NCI-H748 treated with DMSO at 0.1 percent for 48 hours (cell line): ENCODE measurements at places on chromosomes 1 and 21.

DNA sequence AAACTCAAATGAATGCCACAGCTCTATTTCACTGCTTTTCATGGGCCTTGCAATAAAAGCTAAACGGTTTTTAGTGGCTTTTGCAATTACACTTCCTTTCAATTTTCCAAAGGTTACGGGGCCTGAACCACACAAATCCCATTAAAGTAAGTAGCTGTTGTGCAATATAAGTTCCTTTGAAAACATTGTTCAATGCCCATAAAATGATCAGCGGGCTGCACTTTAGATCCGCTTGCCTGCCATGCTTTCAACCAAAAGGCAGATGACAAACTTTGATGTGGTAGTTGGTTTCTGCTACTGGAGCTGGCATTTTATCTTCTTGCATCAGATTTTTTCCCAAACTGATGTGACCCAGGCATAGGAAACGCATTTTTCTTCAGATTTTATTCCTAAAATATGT lies 50.2 kb downstream of the PRRX1 start:
- DNase-seq: no peak

GRCh38 chr1:21189421-21189820 lies 12.7 kb upstream of the EIF4G3 start:
- DNase-seq: no peak

DNA sequence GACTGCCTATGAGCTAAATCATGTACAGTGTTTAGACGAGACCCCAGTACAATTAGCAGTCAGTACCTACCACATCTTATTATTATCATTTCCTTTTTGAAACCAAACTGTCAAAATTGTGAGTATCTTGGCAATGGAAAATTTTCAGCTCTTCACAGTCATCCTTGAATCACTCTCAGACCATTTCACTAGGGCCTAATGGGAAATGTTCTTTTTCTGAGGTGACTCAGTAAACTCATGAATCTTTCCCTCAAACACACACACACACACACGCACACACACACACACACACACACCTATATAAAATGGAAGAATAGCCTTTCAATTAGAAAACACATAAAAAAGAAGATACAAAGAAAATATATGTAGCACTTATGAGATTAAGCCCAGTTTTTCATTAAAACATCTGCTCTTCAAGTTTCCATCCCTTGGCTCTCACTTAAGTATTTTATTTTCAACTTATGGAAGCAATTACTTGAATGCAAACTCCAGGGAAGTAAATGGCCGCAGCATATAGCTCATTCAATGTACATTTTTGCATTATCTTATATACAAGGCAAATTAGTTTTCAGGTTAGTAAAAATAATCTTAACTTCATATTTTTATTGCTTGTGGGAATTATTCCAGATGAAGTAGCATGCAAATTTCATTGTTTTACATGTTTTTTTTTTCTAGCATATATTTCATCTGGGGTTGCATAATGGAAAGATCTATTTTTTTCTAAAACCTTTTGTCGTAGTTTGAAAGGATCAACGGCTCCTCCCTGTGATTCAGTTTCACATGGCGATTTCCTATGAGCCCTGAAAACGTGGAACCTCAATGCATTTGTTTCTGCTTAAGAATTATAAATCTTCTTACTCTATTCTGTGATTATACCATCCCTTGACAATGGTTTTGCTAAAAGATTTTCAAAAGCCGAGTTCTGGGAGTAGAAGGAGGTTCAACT lies 46.3 kb upstream of the TMPRSS15 start:
- DNase-seq: no peak

GRCh38 chr1:158961178-158961577 lies 29.8 kb downstream of the PYHIN1 start:
- no peak for DNase-seq
